GM12878 (cell line): ENCODE measurements at places on chromosomes 2 and 18. TPM values are rescaled to one million over a fixed set of nuclear protein-coding genes. Genes with fewer than 3 reads are reported as not detected.

DNA sequence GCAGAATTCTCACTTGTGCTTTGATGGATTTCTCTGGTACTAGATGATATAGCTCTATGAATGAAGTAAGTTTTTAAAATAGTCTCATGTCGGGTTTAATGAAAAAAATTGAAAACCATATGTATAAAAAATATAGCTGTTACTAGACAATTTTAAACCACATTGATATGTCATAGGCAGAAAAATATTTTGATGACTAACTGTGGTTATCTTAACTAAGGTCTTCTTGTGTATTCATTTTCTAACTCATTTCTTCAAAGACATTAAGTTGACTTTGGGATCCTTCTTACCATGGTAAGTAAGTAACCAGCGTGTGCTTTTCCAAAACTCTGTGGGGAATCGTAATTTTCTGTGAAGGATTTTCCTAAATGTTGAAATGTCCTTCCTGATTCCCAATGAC, 160.9 kb upstream of the COL3A1 start:
- H3K27me3 ChIP-seq: no peaks in the 10 kb centered on the region
- H3K36me3 ChIP-seq: no peaks in the 10 kb centered on the region
- no peak for DNase-seq
- no peak overlapping the region for H3K27ac ChIP-seq
- no peaks in the 10 kb centered on the region for H3K4me1 ChIP-seq

- no peak for DNase-seq
- H3K4me3 ChIP-seq: no peak overlapping the region
- no peak overlapping the region for H3K27ac ChIP-seq
- H3K4me1 ChIP-seq: no peaks in the 10 kb centered on the region
Measured at GRCh38 chr2:152581360-152581759, 135.9 kb downstream of the PRPF40A start.

GPD2 gene
- 44.6 and 49.5 TPM in 2 replicates for polyA plus RNA-seq

KLHL29 gene
- polyA plus RNA-seq: 2.4 and 2.7 TPM in 2 replicates

IL1R2 gene
- 2.2 and 2.3 TPM in 2 replicates for polyA plus RNA-seq
